ENCODE measurements at places on chromosomes 6 and 20.

DNA sequence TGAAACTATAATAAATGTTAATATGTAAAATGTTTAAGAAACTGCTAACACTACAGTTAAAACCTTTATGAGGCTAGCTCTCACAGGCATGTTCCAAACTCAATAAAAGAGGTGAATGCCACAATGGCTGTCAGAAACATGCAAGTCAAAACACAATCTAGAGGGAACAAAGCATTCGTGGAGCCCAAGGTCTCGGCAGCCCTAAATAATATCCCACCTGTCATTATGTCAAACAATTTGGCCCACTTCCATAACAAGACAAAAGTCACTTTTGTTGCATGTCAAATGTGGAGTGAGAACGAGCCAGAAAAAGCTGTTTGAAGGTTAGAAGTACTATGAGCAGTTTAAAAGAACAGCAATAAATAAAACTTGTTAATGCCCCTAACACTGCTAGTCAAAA, 181.9 kb downstream of the GMDS start:
- no peak for DNase-seq

DNA sequence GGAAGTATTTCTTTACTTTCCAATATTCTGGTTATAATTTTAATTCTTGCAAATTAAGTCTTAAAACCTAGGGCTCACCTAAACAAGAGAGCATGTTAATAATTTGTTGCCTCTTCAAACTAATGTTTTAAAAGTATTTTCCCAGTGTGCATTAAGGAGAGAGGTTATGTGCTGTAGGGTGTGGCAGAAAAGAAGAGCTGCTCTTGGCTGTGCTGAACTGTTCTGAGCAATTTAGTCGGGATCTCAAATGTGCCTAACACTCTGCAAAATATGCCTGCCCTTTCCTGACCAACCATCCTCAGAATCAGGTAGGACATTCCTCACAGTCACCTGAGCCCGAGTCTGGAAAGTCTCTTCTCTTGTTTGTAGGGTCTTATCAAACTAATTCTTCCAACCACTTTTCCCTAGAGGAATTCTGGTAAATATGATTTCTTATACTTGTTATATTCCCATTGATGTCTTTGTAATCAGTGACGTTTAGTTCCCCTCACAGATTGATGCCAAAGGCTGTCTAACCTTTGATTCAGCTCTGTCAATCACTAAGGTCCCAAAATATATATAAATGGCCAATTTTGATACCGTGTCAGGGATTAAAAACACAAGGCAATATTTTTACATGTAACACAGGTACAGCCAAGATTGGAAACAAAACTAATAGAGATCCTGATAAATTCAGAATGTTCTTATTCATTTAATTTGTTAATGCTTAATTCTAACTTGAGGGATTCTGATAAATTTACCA, 298.4 kb downstream of the ADGB start:
- no peak for DNase-seq

DNA sequence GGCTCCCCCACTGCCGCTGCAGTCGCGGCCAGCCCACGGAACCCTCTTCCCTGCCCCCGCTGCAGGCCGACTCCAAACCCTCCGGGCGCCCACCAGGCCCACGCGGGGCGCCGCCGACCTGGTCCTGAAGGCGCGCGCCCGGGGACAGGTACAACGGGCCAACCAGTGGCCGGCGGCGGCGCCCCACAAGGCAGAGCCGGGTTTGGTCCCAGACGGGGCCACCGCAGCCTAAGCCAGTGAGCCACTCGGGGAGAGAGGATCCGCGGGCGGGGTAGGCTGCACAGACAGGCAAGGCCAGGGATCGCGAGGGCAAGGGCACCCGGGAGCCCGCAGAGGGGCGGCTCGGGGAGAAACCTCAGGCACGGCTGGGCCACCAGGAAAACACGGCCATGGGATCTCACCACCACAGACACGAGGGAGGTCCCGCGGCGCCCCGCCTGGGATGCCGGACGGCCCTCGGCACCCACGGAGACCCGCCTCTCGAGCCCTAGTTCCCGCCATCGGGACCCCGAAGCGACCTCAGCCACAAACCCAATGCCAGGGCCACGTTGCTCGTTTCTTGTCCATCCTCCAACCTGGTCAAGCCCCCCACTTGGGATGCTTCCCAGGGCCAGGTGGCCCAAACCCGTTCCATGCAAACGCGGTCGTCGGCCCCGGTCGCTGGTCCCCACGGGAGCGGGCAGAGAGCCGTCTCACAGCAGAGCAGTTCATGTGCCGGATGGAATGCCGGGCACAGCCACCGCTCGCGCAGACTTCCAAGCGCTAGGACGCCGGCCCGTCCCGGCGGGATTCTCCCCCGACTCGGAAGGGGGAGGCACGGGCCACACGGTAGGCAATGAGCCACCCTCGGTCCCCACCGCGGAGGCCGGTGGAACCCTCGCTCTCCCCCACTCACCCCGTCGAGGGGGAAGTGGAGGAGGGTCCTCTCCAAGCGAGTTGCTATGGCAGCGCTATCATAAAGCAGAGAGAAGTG, 1956.6 kb upstream of the DEFB115 start:
- no peak for DNase-seq

DNA sequence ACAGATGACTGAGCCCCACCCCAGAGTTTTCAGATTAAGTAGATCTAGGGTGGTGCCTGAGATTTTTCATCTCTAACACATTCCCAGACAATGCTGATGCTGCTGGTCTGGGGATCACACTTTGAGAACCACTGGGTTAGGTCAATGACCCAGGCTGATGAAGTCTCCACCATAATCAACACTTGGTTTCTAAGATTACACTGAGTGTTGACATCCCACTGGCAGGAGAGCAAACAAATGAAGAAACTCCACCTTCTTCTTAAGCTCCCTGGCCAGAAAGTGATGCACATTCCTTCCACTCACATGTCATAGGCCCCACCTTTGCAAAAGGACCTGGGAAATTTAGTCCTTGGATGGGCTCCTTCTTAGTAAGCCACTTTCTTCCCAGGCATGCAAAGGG, 53.1 kb downstream of the MAFB start:
- DNase-seq: no peak

GRCh38 chr20:64038565-64039292, 2.7 kb downstream of the C20orf204 start:
- peak; percentile 82 for DNase-seq

DNA sequence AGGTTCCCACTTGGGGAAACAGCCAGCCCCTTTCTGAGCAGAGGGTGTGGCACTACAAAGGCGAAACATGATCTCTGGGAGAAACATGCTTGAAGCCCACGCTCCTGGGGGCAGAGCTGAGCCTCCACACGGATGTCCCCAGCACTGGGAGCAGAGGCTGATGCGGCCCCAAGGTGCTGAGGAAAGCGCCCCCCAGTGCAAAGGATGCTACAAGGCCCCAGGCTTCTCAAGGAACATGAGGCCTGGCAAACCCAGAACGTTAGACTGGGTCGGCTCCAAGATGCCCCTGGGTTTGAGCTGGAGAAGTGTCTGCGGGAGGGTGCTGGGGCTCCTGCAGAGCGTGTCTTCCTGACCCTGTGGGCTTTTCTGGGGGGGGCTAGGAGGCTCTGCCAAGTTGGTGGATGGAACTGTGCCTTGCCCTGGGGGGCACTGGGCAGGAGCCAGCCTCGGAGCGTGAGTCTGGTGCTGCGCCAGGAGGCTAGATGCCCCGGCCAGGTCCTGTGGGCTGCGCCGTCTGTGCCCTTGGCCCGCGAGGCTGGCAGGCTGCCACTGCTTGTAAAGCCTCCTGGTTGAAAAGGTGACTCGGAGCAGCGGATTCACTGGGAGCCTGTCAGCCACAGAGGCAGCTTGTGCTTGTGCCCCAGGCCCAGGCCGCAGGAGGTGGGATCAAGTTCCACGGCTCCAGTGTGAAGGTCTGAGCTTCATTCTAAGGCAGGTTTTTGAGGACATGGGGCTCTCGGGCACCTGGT, 8.1 kb downstream of the SYNJ2 start:
- no peak for DNase-seq

- no peak for DNase-seq
Measured at GRCh38 chr6:50815436-50816114, 3.1 kb upstream of the TFAP2B start.

GRCh38 chr6:146950351-146950835, 253.8 kb upstream of the STXBP5 start:
- peak; percentile 12 for DNase-seq

DNA sequence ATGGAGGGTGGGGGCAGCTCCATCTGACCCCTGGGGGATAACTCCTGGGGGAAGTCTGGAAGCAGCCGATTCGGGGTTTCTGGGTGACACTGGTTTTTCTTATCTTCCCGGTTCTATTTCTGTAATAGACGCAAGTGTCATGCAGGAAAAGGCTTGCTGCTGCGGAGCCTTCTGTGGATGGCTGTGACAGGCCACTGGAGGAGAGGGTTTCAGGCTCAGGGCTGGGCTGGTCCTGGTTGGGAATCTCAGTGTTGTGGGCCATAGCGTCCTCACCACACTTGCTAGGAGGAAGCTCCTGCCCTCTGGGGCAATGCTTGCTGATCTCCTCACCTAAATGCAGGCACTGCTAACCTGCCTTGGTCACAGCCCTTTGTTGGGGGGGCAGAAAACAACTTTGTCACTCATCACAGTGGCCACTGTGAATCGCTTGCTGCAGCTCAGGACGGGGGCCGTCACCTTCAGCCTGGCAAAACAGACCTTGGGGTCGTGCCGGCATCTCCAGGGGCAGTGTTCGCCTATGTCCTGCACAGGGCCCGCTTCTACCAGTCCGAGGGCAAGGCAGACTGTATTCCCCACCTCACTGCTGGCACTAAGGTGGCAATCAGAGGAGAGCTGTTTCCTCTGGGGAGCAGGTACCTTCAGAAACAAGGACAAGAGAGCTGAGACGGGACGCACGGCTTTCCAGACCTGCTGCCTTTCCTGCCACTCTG, 4.4 kb upstream of the TUBB1 start:
- no peak for DNase-seq

DNA sequence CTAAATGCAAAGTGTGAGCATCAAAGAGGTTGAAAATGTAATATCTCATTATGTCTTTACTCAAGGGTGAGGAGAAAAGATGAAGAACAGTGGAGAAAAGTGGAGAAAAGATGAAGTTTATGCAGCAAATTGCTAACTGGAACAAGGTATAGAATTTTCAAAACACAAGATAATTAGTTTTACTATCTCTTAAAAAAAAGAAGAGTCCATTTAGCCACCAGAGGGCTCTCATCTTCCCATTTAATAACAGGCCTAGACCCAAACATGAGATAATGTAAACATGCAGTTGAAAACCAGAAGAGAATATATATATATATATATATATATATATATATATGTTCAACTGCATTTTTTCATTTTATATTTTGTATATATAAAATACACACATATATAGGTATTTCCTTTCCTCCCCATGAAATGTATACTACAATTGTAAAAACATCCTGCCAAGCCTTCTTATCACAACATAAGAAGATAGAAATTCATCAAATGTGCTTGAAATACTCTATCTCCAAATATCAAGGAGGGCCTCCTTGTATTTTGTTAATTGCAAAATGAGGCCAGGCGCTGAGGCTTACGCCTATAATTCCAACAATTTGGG, 78.4 kb downstream of the ADTRP start:
- no peak for DNase-seq

DNA sequence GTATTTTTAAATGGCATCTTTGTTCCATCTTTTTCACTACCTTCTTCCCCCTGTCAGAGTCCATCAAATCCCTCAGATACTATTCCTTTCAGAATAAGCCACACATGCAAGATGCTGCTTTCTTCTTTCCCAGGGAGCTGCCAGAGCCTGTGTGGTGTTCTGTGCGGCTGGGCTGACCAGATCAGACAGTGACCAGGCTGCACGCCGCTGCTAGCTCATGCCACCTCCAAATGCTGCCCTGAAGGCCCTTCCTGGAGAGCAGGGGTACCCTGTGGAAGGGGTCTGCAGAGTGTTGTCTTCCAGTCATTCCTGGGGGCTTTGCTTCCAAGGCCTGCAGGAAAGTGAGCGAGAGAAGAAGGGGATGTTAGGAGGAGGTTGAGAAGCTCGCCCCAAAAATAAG, 179.1 kb upstream of the SUPT3H start:
- no peak for DNase-seq

DNA sequence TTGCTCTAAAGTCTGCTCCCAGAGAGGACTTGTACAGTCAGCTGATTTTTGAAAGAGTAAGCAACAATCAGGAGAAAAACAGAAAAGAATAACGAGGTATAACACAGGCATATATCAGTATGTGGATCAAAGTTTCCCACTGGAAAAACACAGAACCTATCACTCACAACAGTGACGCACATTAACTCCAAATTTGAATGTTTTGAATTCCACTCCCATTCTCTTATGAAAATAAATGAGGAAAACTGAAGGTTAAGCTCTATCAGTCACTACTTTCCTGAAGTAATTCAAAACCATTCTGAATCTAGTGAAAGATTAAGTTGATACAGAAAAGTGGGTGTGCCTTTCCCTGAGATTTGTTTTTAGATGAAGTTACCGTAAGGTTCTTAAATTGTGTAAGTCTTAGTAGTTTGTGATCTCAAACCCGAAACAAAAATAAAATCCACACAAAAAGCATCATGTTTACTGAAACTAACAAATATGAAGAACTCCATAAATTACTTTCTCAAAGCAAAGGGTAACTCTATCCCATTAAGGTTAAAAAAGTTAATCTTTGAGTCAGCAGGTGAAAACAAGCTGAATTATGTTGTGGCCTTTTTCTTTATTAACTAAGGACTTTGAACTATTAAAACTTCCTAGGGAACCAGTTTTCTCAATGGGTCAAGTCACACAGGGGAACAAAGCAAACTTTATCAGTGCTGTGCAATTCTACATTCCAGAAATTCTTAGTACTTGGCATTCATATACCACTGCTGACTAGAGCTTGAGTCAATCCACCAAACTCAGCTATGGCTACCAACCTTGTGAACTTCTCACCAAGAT, 115.7 kb downstream of the OGFRL1 start:
- DNase-seq: no peak

DNA sequence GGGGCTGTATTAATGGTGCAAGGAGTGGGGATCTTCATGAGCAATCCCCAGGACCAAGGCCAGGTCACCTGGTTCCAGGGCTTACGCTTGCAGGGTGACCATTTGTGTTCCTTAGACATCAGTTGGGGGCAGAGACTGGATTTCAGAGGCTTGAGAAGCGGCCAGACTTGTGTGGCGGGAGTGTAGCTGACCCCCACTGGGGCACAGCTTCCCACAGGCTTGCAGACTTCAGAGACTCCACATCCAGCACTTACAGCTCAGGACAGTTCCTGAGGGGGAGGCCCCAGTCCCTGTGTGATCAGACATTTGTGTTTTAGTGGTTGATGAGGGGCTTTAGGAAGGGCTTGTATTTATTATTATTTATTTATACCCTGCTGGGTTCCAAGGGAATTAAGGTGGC, 15.3 kb downstream of the TJAP1 start:
- no peak for DNase-seq

GRCh38 chr20:20353576-20353975, 14.3 kb upstream of the INSM1 start:
- no peak for DNase-seq

GRCh38 chr6:144248003-144248402, 37.1 kb upstream of the UTRN start:
- peak; percentile 24 for DNase-seq

DNA sequence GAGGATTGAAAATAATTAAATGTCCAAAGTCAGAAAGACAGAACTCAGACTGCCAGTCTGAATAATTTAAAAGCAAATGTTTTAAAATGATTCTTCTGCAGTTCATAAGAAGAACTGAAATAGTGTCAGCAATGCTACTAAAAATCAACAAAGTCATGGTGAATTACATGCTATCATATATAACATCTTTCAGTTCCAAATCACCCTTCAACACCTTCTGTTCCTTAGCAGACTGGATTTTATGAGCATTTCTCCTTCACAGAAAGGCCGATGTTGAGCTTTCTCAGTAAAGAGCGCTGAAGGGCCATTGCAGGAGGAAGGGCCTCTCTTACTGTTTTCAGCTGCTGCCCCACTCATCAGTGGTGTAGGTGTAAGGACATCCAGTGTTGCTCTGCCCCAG, 63.3 kb downstream of the AIG1 start:
- DNase-seq: no peak

- no peak for DNase-seq
Measured at GRCh38 chr20:517221-517620, 26.4 kb downstream of the CSNK2A1 start.
